A549 treated with CORT108297 at 1 μM for 4 hours (cell line): ENCODE measurements at places on chromosomes 4 and X. TPM values are rescaled to one million over a fixed set of nuclear protein-coding genes. Genes with fewer than 3 reads are reported as not detected.

Gene TLR3
- 0.29 to 0.52 TPM (median 0.41 TPM) in 5 replicates for total RNA-seq

Gene FATE1
- not detected in 5 replicates for total RNA-seq

Gene ZNF827
- total RNA-seq, result 2.7 to 3.8 TPM (median 3.5 TPM) in 5 replicates

Gene TCEAL9
- 82.9 to 166 TPM (median 88.1 TPM) in 5 replicates for total RNA-seq

Gene POU4F2
- not detected in 5 replicates for total RNA-seq

Gene CT47B1
- 0.07 TPM in 1 of 5 replicates, not detected in the others for total RNA-seq

Gene ODAPH
- total RNA-seq, result 0.18 to 0.24 TPM in 2 of 5 replicates, not detected in the others

Gene SATL1
- not detected in 5 replicates for total RNA-seq

Gene PTPN13
- total RNA-seq, result 3.6 to 5.0 TPM (median 4.4 TPM) in 5 replicates

Gene NLGN3
- 0.95 to 1.2 TPM (median 1.1 TPM) in 5 replicates for total RNA-seq

Gene PAGE5
- not detected in 5 replicates for total RNA-seq

Gene DHRSX
- total RNA-seq, result 39.2 to 47.3 TPM (median 43.7 TPM) in 5 replicates

Gene LNX1
- total RNA-seq, result 0.03 to 0.13 TPM (median 0.06 TPM) in 3 of 5 replicates, not detected in the others

Gene HSD17B13
- 0.04 to 0.08 TPM in 2 of 5 replicates, not detected in the others for total RNA-seq

Gene HSFX2
- 0.07 to 0.11 TPM in 2 of 5 replicates, not detected in the others for total RNA-seq

Gene CSAG3
- total RNA-seq, result not detected in 5 replicates

Gene SLC10A6
- total RNA-seq, result not detected in 5 replicates

Gene PDLIM5
- 30.7 to 44.6 TPM (median 40.5 TPM) in 5 replicates for total RNA-seq

Gene PCDH11X
- total RNA-seq, result 0.02 TPM in 1 of 5 replicates, not detected in the others

Gene FAT1
- 134 to 204 TPM (median 138 TPM) in 5 replicates for total RNA-seq

Gene ATOH1
- not detected in 5 replicates for total RNA-seq

Gene MAGEA3
- 2.5 to 4.4 TPM (median 3.3 TPM) in 5 replicates for total RNA-seq

Gene CSN2
- not detected in 5 replicates for total RNA-seq

Gene PITX2
- 0.97 to 1.2 TPM (median 1.1 TPM) in 5 replicates for total RNA-seq

Gene USP26
- total RNA-seq, result not detected in 5 replicates

Gene GYPB
- not detected in 5 replicates for total RNA-seq

Gene NPY1R
- total RNA-seq, result 0.07 to 0.17 TPM (median 0.09 TPM) in 5 replicates

Gene PFKFB1
- 0.06 to 0.14 TPM (median 0.10 TPM) in 5 replicates for total RNA-seq

Gene SNX25
- 6.4 to 9.5 TPM (median 8.0 TPM) in 5 replicates for total RNA-seq

Gene ADGRG2
- total RNA-seq, result 6.2 to 7.6 TPM (median 6.9 TPM) in 5 replicates

Gene STPG2
- 0.05 TPM in 1 of 5 replicates, not detected in the others for total RNA-seq

Gene FREM3
- not detected in 5 replicates for total RNA-seq

Gene RPGR
- 9.6 to 12.8 TPM (median 11.0 TPM) in 5 replicates for total RNA-seq

Gene NMU
- 0.43 to 1.1 TPM (median 0.53 TPM) in 5 replicates for total RNA-seq

Gene IL13RA2
- total RNA-seq, result 0.06 to 0.08 TPM (median 0.06 TPM) in 3 of 5 replicates, not detected in the others

Gene TMSB15C
- total RNA-seq, result 0.09 to 0.28 TPM (median 0.15 TPM) in 5 replicates

Gene CXorf49B
- total RNA-seq, result not detected in 5 replicates

Gene CLGN
- total RNA-seq, result 4.2 to 7.4 TPM (median 5.2 TPM) in 5 replicates

Gene ARMCX5
- total RNA-seq, result 7.7 to 13.8 TPM (median 9.9 TPM) in 5 replicates

Gene USO1
- 20.7 to 30.5 TPM (median 23.4 TPM) in 5 replicates for total RNA-seq

Gene MAOA
- 0.17 to 0.80 TPM (median 0.35 TPM) in 5 replicates for total RNA-seq

Gene CSN1S1
- not detected in 5 replicates for total RNA-seq

Gene TMPRSS11D
- not detected in 5 replicates for total RNA-seq

Gene SLC38A5
- 0.12 to 0.34 TPM (median 0.23 TPM) in 5 replicates for total RNA-seq

Gene UGT2B15
- total RNA-seq, result 0.05 to 0.07 TPM (median 0.05 TPM) in 4 of 5 replicates, not detected in the other

Gene TMSB15B
- 5.0 to 6.3 TPM (median 5.8 TPM) in 5 replicates for total RNA-seq

Gene COL4A5
- total RNA-seq, result 11.4 to 14.9 TPM (median 13.4 TPM) in 5 replicates

Gene PDGFC
- total RNA-seq, result 2.5 to 3.5 TPM (median 3.1 TPM) in 5 replicates

Gene UCP1
- total RNA-seq, result 0.07 TPM in 1 of 5 replicates, not detected in the others

Gene RAB9A
- total RNA-seq, result 31.6 to 38.1 TPM (median 33.5 TPM) in 5 replicates

Gene ADAMTS3
- total RNA-seq, result 0.02 TPM in 1 of 5 replicates, not detected in the others

Gene SCLT1
- total RNA-seq, result 5.5 to 6.9 TPM (median 6.2 TPM) in 5 replicates

Gene PABPC1L2A
- not detected in 5 replicates for total RNA-seq

Gene MID1
- 33.7 to 54.1 TPM (median 51.1 TPM) in 5 replicates for total RNA-seq

Gene CYP4V2
- total RNA-seq, result 2.7 to 3.8 TPM (median 2.8 TPM) in 5 replicates
